Effector memory CD8-positive, alpha-beta T cell (primary cell): ENCODE measurements at places on chromosomes 11 and 22.

GRCh38 chr11:11987503-11988022, 20.9 kb downstream of the DKK3 start:
- no peak for DNase-seq

DNA sequence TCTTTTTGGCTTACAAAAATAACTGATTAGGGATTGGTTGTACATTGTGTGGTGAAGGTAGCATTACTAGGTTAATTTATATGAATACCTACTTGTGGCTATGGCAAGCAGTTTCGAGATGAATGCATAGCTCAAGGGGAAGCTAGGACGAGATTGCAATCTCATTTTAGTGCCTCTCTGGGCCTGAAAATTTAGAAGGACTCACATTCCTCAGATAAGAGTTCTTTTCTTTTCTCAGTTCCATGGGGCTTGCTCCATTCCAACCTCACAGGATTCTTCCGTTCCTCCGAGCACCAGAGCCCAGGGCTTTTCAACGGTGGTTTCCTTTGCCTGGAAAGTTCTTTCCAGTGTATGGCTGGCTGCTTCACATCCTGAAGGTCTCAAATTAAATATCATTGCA, 82.1 kb downstream of the CECR2 start:
- no peak for DNase-seq

GRCh38 chr11:35624781-35625180, 6.5 kb downstream of the FJX1 start:
- no peak for DNase-seq

- DNase-seq, result no peak
These were observed 119.8 kb upstream of the TBCEL start for GRCh38 chr11:120904116-120904515.

GRCh38 chr22:38314051-38314932, 2.9 kb downstream of the CSNK1E start:
- DNase-seq, result no peak

GRCh38 chr11:126483621-126484195, 128.2 kb downstream of the ST3GAL4 start:
- DNase-seq, result no peak

- no peak for DNase-seq
These were observed 21.8 kb downstream of the NUMA1 start for GRCh38 chr11:72058416-72059034.

DNA sequence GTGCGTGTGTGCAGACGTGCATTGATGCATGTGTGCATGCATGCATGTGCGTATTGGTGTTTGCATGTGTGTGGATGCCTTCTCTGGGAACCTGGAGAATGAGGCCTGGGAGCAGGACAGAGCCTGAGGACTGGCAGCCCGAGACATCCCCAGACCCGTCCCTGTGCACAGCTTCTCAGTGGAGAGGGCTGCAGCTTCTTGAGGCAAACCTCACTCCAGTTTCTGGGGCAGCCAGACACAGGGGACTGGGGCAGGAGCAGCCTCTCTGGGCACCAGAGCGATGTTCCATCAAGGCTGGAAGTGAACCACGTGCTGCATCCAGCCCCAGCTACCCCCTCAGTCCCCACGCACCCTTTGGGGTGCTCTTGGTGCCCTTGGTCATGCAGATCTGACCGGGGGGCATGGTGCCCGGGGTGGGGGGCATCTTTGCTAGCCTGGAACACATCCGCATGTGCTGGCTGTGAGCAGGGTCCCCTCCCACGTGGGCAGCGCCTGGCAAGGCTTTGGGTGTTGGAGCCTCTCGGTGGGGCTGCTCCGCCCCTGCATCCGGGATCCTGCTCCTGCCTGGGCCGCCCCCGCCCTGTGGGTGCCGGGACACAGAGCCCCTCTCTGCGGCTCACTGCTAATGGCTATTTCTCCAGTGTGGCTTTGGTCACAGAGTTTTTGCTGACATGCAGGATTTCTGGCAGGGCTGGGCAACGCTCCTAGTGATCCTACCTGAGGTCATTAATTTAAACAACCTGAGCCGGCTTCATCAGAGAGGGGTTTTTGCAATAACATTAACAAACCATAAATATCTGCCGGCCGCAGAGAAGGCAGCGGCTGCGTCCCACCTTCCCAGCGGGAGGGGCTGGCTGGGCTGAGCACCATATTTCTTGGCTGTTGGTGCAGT, 434.7 kb downstream of the TBC1D22A start:
- DNase-seq, result no peak

DNA sequence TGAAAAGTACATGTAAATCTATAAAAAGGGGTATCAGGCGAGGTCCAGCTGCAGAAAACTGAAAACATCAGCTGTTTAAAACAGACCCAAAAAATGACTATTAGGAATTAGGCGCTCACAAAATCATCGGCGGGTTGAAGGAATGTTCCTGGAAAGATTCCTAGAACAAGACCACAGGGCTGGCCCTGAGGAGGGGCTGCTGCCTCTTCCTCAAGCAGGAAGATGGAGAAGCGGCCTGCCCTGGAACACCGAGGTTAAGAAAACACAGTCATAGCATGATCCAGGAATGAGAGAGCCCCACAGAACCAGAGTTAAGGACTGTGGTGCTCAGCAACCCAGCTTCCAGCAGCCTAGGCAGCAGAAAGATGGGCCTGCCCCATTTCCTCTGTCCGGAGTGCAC, 78.4 kb downstream of the C11orf91 start:
- DNase-seq, result no peak
